ENCODE measurements at places on chromosomes 6 and 20.
A peak's percentile ranks its signal among the peaks of the same experiment; 100 is the strongest.

GRCh38 chr6:36660771-36661471, 17.6 kb upstream of the CDKN1A start:
- DNase-seq = peak; percentile 66

DNA sequence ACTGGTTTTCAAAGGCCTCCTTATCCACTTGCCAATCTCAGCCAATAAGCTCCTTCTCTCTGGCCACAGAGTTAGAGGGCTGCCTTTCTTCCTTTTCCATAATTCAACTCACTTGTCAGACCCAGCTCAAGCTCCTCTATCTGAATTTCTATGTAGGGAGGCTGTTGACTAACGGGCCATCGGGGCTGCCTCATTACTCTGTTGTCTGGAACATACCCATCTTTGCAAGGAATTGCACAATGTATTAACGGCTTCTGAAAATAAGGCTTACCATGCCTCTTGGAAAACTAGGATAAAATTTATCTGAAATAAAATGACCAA, 28.5 kb upstream of the KIF6 start:
- DNase-seq = peak; percentile 71

DNA sequence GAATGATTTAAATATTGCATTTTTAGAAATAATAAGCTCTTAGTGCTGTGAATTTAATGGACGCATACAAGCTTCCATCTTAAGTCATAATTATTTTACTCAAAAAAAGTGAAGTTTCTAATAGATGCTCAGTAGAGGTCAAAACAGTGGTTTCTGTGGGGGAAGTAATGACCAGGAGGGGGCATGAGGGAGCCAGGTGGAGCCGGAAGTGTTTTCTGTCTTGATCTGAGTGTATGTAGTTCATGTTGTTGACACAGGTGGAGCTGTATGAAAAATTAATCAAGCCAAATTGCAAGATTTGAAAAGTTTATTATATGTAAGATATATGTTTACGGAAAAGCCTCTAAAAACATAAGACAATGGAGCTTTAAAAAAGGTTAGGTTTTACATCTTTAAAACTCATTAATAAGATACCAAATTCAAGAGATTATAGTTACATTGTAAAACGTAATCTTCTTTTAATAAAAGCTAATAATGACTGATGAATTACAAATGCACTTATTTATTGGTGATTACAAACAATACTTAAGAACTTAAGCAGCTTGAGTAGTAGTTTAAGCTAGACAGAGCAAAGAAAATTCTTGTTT, 68.0 kb downstream of the PLAGL1 start:
- no peak for DNase-seq

DNA sequence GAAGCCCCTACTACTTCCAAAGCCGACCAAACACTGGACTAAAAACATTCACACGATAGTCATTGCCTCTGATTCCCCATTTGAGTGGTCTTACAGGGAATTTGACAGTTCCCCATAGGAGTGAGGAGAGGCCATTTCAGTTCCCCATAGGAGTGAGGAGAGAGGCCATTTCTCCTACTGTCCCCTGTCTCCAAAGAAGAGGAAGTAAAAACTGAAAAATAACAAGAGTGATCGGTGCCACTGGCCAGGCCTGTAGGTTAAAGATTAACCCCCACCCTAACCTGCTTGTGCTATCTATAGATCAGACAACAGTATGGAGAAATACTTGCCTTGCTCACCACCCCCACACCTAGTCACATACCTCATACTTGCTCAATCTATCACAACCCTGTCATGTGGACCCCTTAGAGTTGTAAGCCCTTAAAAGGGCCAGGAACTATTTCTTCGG, 204.0 kb upstream of the MOCS1 start:
- no peak for DNase-seq

- no peak for DNase-seq
Measured at GRCh38 chr6:163895162-163895561, 480.6 kb downstream of the QKI start.

- no peak for DNase-seq
Measured at GRCh38 chr6:37460805-37461204, 27.8 kb downstream of the CMTR1 start.

GRCh38 chr20:49156481-49156880, 31.7 kb downstream of the STAU1 start:
- no peak for DNase-seq

DNA sequence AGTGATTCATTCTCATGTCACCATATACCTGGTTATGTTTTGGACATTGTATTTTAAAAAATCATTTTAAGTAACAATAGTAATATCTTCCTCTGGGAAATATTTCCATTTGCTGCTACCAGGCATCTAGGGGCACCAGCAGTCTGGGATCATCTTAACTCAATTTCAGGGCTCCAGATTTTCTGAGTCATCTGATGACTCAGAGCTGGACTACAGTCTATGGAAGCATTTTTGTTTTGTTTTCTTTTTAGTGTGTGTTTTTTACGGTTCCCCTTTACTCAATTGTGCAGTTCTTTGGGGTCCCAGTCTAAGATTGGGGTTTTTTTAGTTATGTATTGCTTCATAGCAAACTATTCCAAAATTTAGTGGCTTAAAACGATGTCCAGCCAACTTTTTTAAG, 5.7 kb upstream of the FKBP5 start:
- DNase-seq = no peak

DNA sequence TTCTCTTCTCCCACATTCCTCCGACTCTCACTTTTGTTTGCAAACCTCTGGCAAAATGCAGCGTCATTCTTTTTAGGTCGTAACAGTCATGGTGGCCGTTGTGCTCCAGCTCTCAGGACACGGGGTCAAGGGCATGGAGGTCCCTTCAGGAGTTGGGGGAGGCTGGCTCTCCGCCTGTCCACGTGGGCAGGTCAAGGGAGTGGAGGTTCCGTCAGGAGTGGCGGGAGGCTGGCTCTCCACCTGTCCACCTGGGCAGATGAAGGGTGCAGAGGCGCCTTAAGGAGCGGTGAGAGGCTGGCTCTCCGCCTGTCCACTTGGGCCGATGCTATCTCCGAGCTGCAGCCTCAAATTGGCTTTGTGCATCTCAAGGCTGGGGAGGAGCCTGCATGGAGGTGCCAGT, 98.0 kb downstream of the ERMARD start:
- no peak for DNase-seq
